Stimulated activated CD4-positive, alpha-beta T cell treated with anti-CD3 and anti-CD28 coated beads, TNF-alpha, amount 100 ng/mL, for 48 hours (primary cell): ENCODE measurements at places on chromosomes 11 and 22.

GRCh38 chr11:77658213-77659013, 20.8 kb upstream of the CLNS1A start:
- DNase-seq = no peak

DNA sequence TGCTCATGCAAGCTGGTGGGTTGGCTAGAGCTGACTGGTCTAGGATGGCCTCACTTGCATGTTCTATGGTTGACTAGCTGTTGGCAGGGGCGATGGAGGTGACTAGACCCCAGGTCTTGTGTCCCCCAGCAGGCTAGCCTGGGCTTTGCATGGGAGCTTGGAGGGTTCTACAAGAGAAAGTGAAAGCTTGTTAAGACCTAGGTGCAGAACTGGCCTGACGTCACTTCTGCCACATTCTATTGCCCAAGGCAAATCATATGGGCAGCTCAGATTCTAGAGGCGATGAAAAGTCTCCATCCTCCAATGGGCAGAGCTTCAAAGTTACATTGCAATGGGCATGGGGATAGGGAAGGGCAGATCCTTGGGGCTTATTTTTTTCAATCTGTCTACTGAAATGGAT, 170.9 kb downstream of the MIAT start:
- DNase-seq = no peak

- DNase-seq = no peak
Observed at GRCh38 chr11:43779306-43779705, 98.8 kb downstream of the HSD17B12 start.

DNA sequence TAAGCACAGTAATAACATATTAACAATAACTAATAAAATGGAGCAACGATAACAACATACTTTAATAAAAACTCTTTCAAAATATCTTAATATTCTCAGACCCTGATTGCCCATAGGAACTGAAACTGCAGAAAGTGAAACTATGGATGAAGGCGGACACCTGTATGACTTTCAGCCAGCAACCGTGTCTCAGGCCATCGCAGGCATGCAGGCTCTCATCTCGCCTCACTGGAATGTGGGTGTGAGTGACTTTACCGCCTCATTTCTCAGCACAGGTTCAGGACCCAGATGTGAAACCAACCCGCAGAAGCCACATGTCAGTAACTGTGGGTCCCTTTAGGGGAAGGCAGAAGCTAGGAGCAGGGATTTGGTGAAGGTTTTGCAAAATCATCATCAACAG, 539.1 kb downstream of the FAM181B start:
- DNase-seq = no peak

GRCh38 chr11:115390441-115390840, 113.8 kb downstream of the CADM1 start:
- DNase-seq = no peak

- DNase-seq = no peak
Observed at GRCh38 chr11:77370217-77370616, 68.7 kb upstream of the GDPD4 start.

GRCh38 chr11:65903068-65903481, 2.9 kb upstream of the FOSL1 start:
- DNase-seq = no peak

GRCh38 chr11:1005928-1006327, 30.6 kb downstream of the MUC6 start:
- no peak for DNase-seq

DNA sequence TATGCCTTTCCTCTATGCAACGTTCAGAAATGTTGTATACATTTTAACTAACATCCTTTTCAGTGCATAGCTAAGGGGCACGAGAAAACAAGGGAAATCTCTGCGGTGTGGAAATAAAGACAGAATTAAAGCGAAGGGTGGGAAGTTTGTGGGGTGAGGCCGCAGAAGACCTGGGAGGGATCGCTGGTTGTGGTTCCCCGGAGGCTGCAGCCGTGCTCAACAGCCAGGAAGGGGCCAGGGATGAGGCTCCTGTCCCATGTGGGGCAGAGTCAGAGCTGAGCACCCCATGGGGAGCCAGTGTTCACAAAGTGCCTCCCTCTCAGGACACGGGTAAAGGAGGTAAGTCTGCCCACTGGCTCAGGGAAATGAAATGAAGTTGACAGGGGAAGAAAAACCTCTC, 67.5 kb downstream of the MYEOV start:
- DNase-seq = no peak

- no peak for DNase-seq
Observed at GRCh38 chr11:69861901-69862300, 42.7 kb upstream of the FGF3 start.

DNA sequence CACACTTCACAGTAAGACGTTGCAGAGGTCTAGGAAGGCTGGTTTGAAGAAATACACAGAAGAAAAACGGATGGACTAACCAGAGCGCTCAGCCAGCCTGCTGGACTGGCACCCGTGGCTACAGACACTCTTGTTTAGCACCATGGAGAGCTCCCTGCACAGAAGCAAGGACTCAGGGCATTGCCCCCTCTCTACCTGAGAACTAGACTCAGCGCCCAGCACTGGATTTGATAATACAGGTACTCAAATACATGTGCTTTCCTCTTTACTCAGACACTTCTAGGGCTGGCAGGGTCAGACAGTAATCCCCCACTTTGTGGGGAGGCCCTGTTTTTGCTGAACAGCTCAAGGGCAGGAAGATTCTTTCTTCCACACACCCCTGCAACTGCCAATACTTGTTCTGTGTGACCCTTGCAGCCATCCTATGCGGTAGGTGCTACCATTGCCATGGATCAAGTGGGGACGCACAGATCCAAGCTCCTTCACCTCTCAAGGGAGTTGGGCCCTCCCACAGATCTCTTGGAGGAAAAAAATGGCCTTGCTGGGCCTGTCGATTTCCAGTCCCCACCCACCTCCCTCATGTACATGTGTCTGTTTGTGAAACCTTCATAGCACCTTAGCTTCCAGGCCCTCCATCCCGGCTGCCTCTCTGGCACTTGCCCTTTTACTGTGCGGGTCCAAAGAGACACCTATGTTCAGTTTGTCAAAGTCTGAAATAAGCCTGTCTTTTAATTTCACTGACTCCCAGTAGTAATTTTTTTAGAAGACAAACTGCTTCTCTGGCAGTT, 5.1 kb upstream of the P2RX6 start:
- no peak for DNase-seq

GRCh38 chr11:78542007-78542406, 32.7 kb downstream of the NARS2 start:
- no peak for DNase-seq

DNA sequence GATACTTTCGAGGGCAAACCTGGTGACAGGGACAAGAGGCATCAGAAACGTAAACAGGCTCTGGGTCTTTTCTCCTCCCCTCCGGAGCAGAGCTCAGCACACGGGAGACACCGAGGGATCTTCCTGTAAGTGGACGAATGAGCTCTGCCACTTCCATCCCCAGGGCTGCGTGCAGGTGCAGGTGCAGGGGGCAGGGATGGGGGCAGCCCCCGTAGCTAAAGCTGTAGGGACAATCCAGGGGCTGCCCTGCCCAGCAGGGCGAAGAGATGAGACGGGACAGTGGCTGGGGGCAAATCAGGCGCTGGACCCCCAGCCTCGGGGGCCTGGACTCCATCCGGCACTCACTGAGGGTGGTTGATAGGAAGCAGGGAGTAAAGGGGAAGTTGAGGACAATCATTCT, 505.4 kb downstream of the BRD1 start:
- DNase-seq = no peak

GRCh38 chr11:48055292-48056132, 75.2 kb downstream of the PTPRJ start:
- peak; percentile 50 for DNase-seq

DNA sequence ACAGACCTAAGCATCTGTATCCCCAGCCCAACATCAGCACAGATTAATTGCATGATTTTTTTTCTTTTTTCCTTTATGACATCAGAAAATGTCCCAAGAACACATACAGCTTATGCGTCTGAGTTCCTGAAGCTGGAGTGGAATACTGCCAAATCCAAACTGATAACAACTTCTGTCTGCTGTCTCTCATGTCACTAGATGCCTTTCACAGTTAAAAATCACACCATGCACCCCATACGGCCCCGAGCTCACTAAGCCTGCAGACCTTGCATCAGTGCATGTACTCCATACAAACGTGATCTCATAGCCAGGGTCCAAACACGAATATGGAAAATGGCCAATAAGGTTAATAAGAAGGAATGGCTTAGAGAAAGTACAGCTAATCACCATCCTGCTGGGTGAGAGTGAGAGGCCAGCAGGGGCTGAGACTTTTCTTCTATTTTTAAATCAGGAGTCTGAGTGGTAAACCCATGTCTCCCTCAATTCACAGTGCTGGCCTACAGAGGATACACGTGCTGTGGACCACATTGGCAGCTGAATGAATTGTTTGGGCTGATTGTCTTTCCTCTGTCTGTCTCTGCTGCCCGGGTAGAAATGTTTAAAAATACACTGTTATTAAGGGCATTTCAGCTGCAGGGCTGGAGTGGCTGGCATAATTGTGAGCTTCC, 350.6 kb upstream of the RAG2 start:
- DNase-seq = no peak

DNA sequence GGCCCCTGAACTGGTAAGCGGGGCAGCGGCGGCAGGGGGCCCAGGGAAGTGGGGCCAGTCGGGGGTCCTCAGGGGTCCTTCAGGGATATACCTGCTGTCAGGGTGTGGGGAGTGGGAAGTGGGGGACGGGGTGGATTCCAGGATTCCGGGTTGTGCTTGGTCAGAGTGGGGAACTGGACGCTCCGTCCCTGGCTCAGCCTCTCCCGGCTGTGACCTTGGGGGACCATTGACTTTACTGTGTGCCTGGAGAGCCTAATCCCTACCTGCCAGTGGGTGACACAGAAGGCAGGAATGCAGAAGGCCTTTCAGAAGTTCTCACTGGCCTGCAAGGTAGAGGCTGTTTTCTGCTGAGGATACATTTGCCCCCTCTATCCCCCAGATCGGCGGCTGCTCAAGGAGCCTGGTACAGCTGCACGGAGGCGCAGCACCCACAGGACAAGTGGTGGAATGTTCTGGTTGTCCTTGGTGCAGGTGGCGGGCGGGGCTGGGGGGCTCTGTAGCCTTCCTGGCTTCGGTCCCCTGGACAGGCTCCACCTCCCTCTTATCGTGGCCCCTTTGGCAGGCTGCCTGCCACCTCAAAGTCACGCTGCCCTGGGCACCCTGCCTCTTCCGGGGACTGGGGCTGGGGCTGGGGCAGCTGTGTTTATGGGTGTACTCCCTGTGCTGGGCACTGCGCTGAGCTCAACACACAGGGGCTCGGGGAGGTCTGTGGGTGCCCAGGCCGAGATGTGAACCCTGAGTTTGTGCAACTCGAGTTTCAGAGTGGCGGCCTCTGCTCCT, 18.4 kb downstream of the KCNQ1 start:
- DNase-seq = no peak

DNA sequence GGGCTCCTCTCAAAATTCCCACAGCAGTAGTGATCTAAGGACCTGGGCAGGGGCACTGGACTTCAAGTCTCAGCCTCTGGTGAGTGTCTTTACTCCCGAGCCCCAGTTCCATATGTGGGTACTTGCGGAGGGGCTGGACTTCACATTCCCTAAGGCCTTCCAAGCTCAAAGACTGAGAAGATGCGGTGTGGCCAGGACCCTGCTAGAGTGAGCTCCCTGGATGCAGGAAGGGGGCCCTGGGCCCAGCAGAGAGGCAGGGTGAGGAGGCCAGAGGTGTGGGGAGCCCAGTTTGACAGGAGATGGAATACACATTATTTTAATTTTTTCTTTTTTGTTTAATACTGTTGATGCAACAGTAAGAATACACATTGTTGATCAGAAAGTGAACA, 83.7 kb downstream of the IGLL1 start:
- DNase-seq = no peak

- DNase-seq = no peak
Observed at GRCh38 chr11:133928628-133929059, 28.1 kb downstream of the IGSF9B start.

DNA sequence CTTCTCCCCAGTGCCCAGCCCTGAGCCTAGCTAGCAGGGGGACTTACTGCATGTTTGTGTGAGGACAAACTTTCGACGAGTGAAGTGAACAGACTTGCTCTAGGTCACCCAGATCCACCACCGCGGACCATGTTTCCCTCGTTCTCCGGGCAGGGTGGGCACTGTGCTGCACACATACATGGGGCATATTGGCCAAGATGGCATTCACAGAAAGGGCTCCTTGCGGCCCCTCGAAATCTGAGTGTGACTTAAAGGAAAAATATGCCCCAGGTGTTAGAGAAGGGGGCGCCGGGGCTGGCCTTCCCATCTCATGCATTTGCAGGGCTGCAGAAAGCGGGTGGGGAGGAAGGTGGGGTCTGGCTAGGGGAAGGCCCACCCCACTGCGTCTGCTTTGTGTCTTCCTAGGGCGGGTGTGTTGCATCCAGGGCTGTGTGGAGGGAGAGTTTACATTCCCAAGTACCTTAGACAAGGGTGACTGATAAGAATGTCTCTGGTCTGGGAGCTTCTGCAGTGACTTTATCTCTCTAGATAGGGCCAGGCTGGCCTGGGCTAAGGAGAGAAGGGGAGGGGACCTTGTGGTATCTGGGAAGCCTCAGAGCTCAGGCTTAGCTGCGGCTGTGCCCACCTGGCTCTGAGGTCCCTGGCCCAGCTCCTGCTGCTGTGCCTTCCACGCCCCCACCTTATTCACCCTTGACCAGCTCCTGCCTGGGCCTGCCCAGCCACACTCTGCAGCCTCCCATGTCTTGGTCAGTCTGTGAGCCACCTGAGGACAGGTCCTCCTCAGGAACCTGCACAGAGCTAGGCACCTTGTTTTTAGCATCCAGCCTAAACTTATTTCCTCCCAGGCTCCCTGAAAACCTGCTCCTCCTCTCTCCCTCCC, 45.8 kb downstream of the LRRC32 start:
- DNase-seq = no peak

DNA sequence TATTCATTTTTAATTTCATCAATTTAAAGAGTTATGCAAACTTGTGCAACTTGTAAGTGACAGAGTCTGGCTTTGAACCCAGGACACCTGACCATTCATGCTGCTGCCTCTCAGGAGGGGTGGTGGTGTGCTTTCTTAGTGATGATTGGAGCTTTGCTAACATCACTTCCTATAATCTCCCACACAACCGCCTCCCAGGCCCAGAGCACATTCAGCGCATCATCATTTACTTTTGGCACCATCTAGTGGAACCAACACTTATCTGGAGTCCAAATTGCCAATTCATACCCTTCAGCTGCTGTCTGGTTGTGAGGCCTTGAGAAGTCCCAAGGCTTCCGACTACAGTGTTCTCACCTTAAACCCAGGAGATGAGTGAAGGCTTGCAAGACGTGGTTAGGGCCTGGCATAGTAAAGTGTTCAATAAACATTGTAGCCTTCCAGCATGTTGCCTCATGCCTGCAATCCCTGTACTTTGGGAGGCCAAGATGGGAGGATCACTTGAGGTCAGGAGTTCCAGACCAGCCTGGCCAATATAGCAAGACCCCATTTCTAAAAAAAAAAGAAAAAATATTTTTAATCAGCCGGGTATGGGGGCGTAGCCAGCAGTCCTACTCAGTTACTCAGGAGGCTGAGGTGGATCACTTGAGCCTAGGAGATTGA, 1.1 kb upstream of the TTLL1 start:
- DNase-seq = no peak
